ENCODE measurements at places on chromosomes 7 and 10.

- DNase-seq, result no peak
Observed at GRCh38 chr7:15720849-15721471, 34.5 kb upstream of the MEOX2 start.

GRCh38 chr10:52256832-52257691, 57.0 kb upstream of the DKK1 start:
- no peak for DNase-seq

DNA sequence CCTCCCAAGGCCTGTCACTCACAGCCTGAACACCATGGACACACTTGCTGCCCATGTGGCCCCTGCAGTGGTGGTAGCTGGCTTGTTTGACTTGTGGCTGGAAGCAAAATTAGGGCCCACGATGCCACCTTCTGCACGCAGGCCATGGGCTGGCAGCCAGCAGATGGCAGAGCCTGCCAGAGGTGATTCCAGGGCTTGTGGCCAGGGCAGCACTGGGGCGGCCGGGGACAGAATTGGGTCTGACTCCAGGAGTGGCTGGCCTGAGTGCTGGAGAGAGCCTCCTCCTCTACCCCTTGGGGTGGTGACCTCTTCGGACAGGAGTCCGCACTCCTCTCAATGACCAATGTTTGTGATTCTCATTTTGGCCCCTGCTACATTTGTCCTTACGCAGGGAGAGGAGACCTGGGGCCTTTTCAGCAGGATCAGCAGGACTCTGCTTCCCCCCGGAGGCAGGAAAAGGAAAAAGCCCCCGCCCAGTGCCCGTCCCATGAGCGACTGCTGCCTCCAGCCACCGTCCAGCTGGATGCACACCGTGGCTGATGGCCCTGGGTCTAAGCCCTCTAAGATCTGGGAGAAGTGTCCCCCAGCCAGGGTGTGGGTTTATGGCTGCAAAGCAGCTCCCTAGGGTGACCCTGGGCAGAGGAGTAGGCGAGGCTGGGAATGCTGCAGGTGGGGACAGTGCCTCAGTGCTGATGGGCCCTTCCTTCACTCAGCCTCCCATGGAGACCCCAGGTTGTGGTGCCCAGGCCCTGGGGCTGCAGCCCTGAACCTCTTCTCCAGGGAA, 26.5 kb downstream of the DNAJB12 start:
- no peak for DNase-seq

DNA sequence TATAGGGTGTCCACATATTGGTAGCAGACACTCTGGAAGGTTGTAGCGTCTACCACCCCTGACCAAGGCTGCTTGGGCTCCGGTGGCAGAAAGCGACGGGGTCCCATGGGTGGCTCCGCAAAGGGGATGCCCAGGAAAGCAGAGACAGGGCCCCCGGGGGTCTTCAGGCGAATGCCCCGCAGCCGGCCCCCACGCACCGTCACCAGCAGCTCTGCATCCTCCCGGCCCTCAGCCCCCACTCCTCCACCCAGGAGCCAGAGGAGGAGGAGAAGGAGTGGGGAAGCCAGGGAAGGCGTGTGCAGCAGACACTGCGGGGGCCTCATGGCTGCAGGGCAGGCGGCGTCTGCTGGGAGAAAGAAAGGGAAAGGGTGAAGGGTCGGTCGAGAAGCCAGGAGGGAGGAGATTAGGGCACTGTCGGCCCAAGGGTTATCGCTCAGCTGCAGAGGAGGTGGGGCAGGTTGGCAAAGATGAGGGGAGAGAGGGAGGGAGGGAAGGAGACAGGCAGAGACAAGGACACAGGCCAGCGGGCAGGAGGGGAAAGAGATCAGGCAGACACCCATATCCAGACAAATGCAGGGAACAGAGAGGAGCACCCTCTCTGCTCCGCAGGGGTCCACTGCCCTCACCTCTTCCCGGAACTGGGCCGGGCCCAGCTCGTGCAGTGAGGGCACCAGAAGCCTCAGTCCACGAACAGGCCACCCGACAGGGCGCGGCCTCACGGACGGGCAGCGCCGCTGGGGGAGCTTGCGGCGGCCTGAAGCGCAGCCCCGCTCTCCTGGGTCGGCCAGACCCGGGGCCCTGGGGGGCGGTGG, 1.6 kb downstream of the ACHE start:
- no peak for DNase-seq

DNA sequence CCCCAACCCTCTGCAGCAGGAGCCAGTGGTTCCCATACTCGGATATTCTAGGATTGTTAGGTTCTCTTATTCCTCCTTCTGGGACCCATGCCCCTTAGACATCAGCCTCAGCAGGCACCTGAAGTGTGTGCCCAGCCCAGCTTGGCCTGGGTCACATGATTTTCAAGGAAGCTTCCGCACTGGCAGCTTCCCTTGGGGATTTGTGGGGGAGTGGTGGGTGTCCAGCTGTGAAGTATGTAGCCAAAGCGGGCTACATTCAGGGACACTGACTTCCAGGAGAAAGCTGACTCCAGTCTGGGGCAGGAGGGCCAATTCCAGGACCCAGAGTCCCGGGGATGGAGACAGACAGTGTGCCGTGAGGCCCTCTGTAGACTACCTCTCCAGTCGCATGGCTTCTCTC, 1.3 kb downstream of the LDB1 start:
- DNase-seq, result no peak

- DNase-seq, result no peak
Observed at GRCh38 chr10:3820255-3820654, 35.2 kb upstream of the KLF6 start.

DNA sequence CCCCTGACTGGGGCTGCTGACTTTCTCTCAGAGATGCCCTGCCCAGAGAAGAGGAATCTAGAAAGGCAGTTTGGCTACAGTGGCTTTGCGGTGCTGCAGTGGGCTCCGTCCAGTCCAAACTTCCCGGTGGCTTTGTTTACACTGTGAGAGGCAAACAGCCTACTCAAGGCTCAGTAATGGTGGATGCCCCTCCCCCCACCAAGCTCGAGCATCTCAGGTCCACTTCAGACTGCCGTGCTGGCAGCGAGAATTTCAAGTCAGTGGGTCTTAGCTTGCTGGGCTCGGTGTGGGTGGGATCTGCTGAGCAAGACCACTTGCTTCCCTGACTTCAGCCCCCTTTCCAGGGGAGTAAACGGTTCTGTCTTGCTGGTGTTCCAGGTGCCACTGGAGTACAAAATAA, 734.5 kb upstream of the LRRN3 start:
- no peak for DNase-seq

- DNase-seq, result no peak
Observed at GRCh38 chr10:128096486-128097199, 29.6 kb downstream of the MKI67 start.

DNA sequence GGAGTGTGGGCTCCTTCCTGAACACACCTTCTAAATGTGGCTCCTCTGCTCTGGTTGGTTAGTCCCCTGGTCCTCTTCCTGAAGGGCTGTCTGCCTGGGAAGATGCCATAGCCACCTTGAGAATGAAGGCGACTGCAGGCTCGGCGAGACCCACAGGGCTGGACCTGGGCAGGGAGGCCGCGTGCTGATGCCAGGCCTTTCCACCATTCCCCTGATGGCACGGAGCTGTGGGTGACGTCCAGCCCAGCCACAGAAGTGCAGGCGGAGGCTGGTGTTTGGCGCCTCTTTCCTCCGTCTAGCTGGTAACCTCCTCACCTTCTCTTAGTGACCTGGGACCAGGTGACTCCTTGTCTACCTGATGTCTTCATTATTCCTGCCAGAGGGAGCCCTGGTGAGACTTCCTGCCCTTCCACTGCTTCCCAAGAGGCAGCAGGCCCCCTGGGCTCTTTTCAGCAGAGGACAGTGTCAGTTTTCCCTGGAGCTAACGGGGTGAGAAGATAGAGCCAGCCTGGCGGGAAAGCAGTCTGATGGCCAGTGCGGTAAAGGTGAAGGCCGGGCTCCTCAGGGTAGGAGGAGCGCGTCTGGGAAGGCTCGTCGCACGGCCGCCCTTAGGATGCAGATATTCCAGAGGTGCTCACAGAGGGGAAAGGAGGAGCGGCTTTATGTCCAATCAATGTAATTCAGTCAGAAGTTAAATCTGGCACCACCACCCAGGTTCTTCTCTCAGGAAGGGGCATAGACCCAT, 34.9 kb downstream of the GBX1 start:
- DNase-seq, result no peak

DNA sequence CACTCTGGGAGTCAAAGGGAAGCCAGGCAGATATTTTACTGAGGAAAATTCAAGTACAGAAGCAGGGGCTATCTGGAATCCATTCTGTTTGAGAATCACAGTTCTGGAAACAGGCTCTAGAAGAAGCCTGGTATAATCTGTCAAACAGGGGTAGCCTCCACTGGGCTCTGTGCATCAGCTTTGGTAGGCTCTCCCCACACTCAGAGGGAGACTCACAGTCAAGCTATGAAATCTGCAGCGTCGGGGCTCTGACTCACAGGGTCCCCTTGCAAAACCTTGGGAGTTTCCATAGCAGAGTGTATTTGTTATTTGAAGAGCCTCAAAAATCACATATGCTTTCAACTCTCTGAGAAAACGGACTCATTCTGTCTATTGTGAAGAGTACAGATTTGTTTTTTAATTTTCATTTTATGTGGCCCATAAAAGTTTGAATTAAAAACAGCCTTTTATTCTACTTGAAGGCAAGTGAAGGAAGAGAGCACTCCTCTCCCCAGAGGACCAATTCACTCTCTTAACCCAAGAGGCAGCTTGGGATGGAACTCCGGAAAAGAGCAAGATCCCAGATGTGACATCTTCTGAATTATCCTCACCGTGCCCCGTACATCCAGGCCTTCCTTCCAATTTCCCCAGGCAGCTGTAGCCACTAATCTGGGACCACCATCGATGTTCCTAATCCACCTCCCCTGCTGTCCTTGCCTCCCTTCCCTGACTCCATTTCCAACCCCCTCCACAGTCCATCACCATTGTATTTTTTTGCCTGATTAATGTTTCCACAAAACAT, 590.9 kb upstream of the MGMT start:
- no peak for DNase-seq

- DNase-seq, result no peak
Observed at GRCh38 chr7:123305840-123306375, 106.1 kb upstream of the SLC13A1 start.

DNA sequence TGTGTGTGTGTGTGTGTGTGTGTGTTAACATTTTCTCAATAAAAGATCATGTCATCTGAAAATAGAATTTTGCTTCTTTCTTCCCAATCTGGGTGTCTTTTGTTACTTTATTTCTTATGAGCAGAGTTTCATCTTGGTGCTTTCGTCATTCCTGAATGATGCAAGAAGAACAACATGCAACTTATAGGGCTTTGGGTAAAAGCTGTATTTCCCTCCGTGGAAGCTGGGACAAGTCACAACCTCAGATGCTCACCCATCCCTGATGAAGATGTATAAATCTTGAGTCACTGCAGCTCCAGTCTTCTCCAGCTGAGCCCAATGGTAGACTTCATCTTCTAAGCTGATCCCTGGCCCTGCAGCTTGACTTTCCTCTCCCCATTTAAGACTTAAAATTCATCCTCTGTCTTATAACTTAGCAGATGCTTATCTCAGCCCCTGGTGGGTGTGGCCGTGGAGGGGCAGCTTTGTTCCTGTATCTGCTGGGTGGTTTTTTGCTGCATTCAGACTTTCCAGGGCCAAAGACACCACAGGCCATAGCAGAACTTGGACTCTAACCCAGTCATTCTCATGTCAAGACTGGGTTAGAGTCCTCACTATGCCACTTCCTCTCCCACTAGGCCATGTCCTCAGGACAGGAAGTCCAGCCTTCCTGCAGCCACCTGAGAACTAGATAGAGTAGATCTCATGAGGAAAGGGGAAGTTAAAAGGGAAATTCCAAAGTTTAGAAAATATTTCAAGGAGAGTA, 356.4 kb downstream of the TNS3 start:
- DNase-seq, result no peak

DNA sequence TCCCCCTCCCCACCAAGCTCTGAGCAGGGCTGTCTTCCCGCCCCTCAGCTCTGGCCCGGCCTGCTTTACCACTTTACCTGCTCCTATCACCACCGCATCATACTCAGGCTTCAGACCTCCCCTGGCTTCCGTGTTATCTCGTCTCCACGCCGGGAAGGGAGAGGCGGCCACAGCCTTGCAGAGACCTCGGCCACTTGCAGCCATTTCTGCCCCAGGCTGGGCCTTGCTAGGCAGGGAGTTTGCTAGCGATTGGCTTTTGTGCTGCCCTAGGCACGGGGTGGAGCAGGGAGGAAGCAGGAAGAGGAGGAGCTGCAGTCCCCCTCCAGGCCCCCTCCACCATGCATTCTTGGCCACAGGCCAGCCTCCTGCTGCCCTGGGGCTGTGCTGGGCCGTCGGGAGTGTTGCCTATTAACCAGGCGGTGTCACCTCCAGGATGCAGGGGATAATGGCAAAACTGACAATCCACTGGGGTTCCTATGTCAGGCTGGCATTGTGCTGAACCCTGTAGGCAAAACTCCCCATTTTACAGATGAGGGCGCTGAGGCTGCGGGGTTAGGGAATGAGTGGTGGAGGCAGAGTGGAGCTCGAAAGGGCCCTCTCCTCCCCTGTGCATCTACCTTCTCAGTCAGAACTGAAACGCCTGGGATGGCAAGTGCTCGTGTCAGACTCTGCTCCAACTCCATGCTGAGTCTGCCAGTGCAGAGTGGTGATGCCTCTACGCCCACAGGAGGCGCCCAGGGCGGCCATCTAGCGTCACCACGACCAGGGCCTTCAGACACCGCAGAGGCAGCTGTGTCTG, at the start of gene PYROXD2:
TSS of gene PYROXD2 (minus strand) at position 251 of the 799 bp plus-strand sequence. CDS start at position 204, 47 bp downstream.
- no peak for DNase-seq

- DNase-seq, result no peak
Observed at GRCh38 chr7:45681596-45682357, 107.6 kb downstream of the ADCY1 start.

DNA sequence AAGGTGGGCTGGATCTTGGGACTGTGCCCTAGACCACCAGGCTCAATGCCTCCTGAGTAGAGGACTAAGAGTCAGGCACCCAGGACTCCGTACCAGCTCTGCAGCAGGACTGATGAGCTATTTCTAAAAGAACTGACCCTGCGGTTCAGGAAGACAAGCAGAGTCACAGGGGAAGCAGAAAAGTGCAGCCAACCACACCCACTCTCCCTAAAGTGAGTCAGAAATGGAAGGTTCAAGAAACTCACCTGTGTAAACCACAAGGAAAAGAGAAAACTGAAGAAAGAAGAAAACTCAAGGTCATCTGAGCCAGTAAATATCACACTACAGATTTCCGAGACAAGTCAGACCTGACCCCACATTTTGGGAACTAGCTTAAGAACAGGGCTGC, 2.5 kb downstream of the PARP12 start:
- DNase-seq, result no peak

GRCh38 chr7:665736-666453, 60.6 kb upstream of the DNAAF5 start:
- no peak for DNase-seq

DNA sequence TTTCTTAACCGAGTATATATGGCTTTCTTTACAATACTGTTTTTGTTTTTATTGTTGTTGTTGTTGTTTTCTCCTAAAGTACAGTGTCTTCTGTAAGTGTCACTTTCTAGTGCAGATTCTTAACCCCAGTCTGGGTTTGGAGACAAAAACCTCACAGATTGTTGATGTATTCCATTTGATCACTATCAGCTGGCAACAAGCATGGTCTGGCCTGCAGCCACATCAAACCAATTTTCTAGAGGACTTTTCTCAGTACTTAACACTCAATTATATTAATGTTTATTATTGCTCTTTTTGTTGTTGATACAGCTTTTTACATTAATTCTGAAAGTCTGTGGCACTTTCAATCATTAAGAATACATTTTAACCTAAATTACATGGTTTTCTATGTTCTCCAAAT, 17.1 kb downstream of the LRRN3 start:
- DNase-seq, result no peak

- no peak for DNase-seq
Observed at GRCh38 chr7:22628112-22628511, 98.9 kb upstream of the IL6 start.

All from stimulated activated CD4-positive, alpha-beta T cell treated with anti-CD3 and anti-CD28 coated beads, Interleukin-15, amount 100 ng/mL, for 48 hours (primary cell).